Type B pancreatic cell (in vitro differentiated cells): ENCODE measurements at places on chromosomes 1 and 21. TPM values are rescaled to one million over a fixed set of nuclear protein-coding genes. Genes with fewer than 3 reads are reported as not detected.

DNA sequence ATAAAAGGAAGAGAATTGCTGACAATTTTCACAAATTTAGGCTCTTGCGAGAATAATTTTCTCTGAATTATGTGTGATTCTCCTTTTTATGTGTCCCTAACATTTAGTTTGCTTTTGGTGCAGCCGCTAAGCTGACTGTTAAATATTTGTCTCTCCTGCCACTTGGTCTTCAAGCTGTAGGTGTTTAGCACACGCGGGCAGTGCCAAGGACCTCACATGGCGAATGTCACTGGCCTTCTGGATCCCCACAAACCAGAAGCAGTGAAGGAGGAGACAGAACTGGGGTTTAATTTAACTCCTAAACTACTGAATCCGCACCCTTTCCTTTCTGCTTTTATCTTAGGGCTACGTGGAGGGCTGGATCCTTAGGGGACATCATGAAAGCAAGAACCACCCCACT lies 120.0 kb downstream of the KAZN start:
- DNase-seq: no peak
- peaks cover 18% of the 10 kb centered on the region for H3K4me1 ChIP-seq
- peaks cover 3% of the 10 kb centered on the region for H3K36me3 ChIP-seq
- no peak overlapping the region for H3K4me3 ChIP-seq
- H3K27me3 ChIP-seq: no peaks in the 10 kb centered on the region

DNA sequence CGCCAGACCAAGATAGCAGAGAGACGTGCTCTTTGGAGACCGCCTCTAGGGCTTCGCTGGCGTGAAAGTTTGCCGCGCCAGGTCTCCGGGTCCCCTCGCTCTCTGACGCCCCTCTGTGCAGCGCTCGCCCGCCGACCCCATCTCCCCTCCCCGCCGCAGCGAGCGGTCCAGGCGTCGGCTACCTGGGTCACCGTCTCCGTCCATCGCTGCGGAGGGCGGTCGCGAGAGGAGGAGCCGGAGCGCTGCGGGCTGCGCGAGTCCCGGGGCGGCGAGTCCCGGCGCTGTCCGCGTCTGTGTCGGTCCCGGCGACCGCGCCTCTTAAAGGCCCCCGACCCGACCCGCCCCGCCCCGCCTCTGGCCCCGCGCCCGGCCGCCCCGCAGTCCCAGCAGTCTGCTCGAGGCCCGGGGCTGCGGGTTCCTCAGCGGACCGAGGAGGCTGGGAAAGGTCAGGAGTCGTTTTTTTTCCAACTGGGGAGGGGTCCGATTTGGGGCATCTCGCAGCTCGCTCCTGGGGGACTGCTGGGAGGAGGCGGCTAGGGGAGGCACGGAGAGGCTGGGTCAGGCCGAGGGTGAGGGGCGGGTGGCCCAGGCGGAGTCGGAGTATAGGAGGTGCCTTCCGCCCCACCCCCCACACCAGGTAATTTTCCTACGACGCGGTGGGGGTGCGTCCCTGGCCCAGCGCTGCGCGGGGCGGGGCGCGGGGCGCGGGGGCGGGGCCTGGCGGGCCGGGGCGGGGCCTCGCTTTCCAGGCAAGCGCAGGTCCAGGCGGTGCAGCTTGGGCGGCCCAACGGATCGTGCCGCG lies at the start of the genes FBXO2 and FBXO44:
FBXO2 (minus strand) TSS at position 293 of the 802 bp plus-strand sequence; CDS start at position 204, 89 bp downstream.
FBXO44 (plus strand) TSS at position 741 of the 802 bp plus-strand sequence. CDS start 959 bp downstream, outside the sequence.
- no peaks in the 10 kb centered on the region for H3K36me3 ChIP-seq
- H3K4me3 ChIP-seq: peak within 1 kb of the TSS; percentile 79
- H3K27ac ChIP-seq: peak within 1 kb of the TSS; percentile 29

The GNAT2 gene
- not detected in 2 replicates for total RNA-seq

The ALDH4A1 gene
- total RNA-seq: 25.6 and 26.7 TPM in 2 replicates

DNA sequence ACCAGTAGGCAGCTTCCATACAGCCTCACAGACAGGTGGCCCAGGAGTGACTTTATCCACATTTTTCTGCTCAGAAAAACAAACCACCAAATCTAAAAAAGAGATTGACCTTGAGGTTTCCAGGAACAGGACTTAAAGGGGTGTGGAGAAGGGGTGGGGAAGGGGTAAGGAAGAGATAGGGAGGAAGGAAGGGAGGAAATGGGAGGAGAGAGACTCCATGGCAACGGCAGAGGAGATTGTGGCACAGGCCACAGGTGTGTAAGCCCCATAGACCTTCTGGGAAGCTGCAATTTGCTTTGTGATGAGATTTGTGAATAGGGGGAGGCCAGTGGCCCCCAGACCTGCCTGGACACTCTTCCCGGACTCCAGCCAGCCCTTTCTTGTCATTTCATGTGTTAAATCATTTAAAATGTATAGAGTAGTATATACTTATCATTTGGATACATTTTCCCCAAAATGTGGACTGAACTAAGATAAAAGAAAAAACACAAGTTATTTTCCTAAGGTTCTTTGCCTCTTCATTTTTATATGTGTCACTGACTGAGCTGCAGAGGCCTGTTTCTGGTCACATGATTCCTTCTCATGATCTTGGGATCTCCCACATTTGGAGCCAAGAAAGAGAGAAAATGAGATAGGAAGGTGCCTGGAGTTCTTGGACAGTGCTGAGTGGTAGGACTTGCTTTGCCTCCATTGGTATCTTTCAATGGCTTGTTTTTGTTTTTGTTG lies 55.5 kb downstream of the CLIC6 start:
- H3K4me3 ChIP-seq: no peak overlapping the region
- peaks cover 9% of the 10 kb centered on the region for H3K27me3 ChIP-seq
- no peaks in the 10 kb centered on the region for H3K4me1 ChIP-seq
- H3K36me3 ChIP-seq: no peaks in the 10 kb centered on the region

The TMEM9 gene
- 97.1 and 117 TPM in 2 replicates for total RNA-seq

The AMY1C gene
- total RNA-seq: not detected in 2 replicates

The SDC3 gene
- total RNA-seq: 46.7 and 54.2 TPM in 2 replicates

The MRPS14 gene
- 32.0 and 35.7 TPM in 2 replicates for total RNA-seq

DNA sequence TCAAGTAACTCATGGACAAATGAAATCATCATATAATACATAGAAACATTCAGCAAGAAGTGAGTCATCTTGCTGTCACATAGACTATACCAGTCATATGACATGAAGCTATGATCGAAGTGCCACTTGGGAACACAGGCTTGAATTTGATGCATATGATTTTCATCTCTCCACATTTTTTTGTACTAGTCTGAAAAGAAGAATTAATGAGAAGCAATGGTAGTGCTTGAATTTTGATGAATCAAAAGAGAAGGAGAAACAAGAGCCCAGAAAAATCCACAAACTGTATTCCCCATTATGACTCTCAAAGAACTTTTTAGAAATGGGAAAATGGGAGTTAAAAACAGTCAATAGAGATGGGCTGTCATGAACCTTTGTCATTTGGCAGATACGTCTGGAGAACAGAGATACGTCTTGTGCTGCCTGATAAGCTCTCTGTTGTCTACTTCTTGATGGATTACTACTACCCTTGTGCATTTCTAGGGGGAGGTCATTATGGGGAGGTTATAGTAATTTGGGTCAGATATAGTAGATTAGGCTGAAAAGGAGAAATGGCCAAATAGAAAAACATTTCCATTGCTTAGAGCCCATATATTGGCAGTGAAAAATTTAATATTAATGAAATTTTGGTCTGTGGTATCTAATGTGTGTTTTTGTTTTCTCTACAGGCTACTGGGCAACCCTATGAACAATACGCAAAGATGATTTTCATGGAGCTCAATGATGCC lies 8.0 kb upstream of the LEPR start:
- H3K27ac ChIP-seq: no peak overlapping the region
- no peaks in the 10 kb centered on the region for H3K4me1 ChIP-seq
- DNase-seq: no peak
- H3K36me3 ChIP-seq: peaks cover 5% of the 10 kb centered on the region

The OR2L2 gene
- 0.07 and 0.14 TPM in 2 replicates for total RNA-seq

The MRPL37 gene
- total RNA-seq: 77.9 and 78.4 TPM in 2 replicates

DNA sequence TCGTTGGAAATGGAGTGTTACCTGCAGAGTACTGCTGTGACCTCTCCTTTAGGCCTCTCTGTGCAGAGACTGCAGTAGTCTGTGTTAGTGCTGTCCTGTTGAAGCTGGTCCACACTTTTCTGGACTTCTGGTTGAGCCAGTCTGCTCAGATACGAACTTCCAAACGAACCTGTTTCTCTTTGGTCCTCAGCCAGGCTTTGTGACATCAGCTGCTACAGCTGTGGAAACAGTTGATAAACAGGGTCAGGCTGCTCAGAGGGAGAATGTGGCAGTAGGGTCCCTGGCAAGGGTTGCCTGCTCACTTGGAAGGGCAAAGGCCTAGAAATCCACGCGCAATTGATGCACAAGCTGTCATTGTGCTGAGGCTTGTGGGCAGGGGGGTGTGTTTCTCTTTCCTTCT lies 98.8 kb downstream of the NOS1AP start:
- peaks cover 3% of the 10 kb centered on the region for H3K36me3 ChIP-seq
- H3K4me3 ChIP-seq: peak overlapping the region; percentile 73
- peak overlapping the region; percentile 81 for H3K27ac ChIP-seq
- peaks cover 59% of the 10 kb centered on the region for H3K4me1 ChIP-seq
- DNase-seq: no peak

GRCh38 chr1:55597910-55598309 lies 382.7 kb upstream of the USP24 start:
- H3K36me3 ChIP-seq: no peaks in the 10 kb centered on the region
- DNase-seq: no peak

GRCh38 chr1:27887215-27888021 lies 15.1 kb downstream of the THEMIS2 start:
- peaks cover 13% of the 10 kb centered on the region for H3K36me3 ChIP-seq
- no peaks in the 10 kb centered on the region for H3K27me3 ChIP-seq
- no peak overlapping the region for H3K4me3 ChIP-seq
- no peak for DNase-seq

The KIF26B gene
- total RNA-seq: 6.1 and 22.1 TPM in 2 replicates

- peaks cover 62% of the 10 kb centered on the region for H3K27me3 ChIP-seq
- H3K36me3 ChIP-seq: no peaks in the 10 kb centered on the region
- no peak overlapping the region for H3K27ac ChIP-seq
- no peak overlapping the region for H3K4me3 ChIP-seq
- peaks cover 35% of the 10 kb centered on the region for H3K4me1 ChIP-seq
Observed at GRCh38 chr1:53687901-53688300, 51.1 kb downstream of the GLIS1 start.

- peaks cover 21% of the 10 kb centered on the region for H3K36me3 ChIP-seq
- H3K27me3 ChIP-seq: no peaks in the 10 kb centered on the region
- DNase-seq: no peak
- no peak overlapping the region for H3K4me3 ChIP-seq
- H3K27ac ChIP-seq: peak overlapping the region; percentile 70
Observed at GRCh38 chr1:54342742-54343687, 63.2 kb downstream of the SSBP3 start.

GRCh38 chr1:223401873-223402789 lies 8.9 kb downstream of the CCDC185 start:
- H3K36me3 ChIP-seq: no peaks in the 10 kb centered on the region
- H3K4me3 ChIP-seq: peak overlapping the region; percentile 7
- H3K27ac ChIP-seq: no peak overlapping the region
- H3K4me1 ChIP-seq: peaks cover 4% of the 10 kb centered on the region
- DNase-seq: no peak

GRCh38 chr1:212367474-212368072 lies 47.1 kb downstream of the PACC1 start:
- no peak for DNase-seq
- no peak overlapping the region for H3K27ac ChIP-seq
- no peaks in the 10 kb centered on the region for H3K4me1 ChIP-seq
- H3K36me3 ChIP-seq: peaks cover 41% of the 10 kb centered on the region

The PTPN14 gene
- 29.2 and 32.3 TPM in 2 replicates for total RNA-seq

DNA sequence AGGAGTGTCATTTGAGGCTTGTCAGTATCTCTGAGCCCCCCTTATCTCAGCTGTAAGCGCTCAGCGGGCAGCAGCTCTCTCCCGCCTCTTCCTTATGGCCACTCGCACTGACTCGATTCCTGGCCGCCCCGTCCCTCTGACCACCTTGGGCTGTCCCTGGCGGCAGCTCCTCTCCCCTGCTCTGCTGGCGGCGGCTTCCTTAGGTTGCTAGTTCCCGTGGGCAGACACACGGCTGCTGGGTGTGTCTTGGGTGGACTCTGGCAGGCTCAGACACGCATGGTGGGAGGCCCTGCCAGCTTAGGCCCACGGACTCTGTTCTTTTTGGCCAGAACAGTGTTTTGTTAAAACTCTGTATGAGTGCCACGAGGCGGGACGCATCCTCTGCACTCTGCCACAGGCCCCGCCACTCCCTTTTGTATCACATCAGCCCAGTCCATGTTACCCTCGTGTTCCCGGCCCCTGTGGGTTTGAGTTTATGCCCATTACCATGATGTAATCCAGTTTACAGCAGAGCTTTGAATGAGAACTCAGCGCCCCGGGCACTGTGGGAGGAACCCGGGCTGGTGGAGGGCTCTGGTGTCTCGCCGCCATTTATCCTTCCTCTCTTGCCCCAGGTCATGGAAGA lies 45.9 kb downstream of the COQ8A start:
- H3K27me3 ChIP-seq: no peaks in the 10 kb centered on the region
- DNase-seq: peak; percentile 57
- H3K4me1 ChIP-seq: peaks cover 13% of the 10 kb centered on the region
- no peak overlapping the region for H3K27ac ChIP-seq

- no peaks in the 10 kb centered on the region for H3K36me3 ChIP-seq
- DNase-seq: no peak
- no peak overlapping the region for H3K27ac ChIP-seq
- peaks cover 4% of the 10 kb centered on the region for H3K27me3 ChIP-seq
- no peak overlapping the region for H3K4me3 ChIP-seq
- no peaks in the 10 kb centered on the region for H3K4me1 ChIP-seq
Observed at GRCh38 chr1:239288820-239289554, 97.4 kb upstream of the CHRM3 start.

The APOBEC4 gene
- total RNA-seq: not detected in 2 replicates
